ENCODE measurements at places on chromosomes 11 and 22.

- no peak for DNase-seq
Observed at GRCh38 chr11:100329352-100329751, 357.7 kb upstream of the ARHGAP42 start.

GRCh38 chr11:47923667-47924066 lies 56.7 kb upstream of the PTPRJ start:
- no peak for DNase-seq

- no peak for DNase-seq
Observed at GRCh38 chr11:46114961-46115360, 6.3 kb downstream of the PHF21A start.

- DNase-seq: no peak
Observed at GRCh38 chr11:57203359-57203758, 21.6 kb downstream of the LRRC55 start.

GRCh38 chr11:129375751-129376657 lies at the start of gene BARX2:
Gene BARX2 (plus strand): TSS chr11:129375848. CDS start chr11:129376036, 188 bp downstream.
- DNase-seq: peak; percentile 35

GRCh38 chr11:45149483-45150056 lies 3.1 kb downstream of the PRDM11 start:
- DNase-seq: no peak

DNA sequence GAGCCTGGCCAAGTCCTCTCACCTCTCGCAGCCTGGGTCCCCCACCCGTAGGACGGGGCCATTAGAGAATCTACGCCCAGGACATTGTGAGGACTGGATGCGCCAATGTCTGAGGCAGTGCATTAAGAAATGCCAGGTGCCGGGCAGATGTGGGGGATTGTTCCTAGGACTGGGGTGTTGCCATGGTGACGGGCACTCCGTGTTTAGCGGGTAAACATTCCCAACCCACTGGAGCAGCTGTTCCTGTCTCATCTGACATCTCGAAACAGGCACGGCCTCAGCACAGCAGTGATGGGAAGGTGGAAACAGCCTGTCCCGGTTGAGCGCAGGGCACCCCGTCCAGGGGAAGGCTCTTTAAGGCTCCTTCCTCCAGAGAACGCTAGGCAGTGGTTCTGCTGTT lies 99.6 kb upstream of the RTL6 start:
- DNase-seq: peak; percentile 79

DNA sequence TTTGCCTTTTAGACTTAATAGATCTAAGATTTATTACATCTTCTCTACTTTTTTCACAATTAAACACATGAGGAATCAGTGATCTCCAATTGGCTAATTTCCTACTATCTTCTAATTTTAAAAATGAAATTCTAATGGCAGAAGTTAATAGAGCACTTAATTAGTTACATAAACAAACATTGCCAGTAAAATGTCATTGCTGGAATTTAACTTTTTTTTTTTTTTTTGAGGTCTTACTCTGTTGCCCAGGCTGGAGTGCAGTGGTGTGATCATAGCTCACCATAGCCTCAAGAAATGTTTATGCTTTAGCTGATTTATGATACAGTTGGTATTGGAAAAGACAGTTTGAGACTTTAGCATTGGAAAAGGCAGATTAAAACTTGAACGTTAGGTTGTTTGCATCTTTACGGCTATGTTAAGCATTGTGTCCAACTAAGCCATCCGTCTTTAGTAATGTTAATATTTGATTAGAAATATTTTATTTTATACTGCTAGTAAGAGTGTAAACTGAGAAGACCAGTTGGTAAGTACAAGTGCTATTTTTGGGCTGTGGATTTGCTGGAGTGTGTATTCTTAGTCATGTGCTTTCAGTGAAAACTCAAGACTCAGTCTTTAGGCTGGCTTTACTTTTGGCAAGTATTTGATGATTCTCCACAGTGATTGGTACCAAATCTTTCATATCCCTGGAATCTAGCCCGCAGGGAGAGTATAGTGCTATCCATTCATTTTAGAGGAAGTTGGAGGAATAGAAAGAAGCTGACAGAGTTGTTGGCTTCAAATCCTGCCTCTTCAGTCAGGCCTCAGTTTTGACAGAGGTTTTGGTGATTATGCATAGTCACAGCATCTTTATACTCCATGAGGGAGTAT lies 4.5 kb downstream of the ANO5 start:
- DNase-seq: no peak

DNA sequence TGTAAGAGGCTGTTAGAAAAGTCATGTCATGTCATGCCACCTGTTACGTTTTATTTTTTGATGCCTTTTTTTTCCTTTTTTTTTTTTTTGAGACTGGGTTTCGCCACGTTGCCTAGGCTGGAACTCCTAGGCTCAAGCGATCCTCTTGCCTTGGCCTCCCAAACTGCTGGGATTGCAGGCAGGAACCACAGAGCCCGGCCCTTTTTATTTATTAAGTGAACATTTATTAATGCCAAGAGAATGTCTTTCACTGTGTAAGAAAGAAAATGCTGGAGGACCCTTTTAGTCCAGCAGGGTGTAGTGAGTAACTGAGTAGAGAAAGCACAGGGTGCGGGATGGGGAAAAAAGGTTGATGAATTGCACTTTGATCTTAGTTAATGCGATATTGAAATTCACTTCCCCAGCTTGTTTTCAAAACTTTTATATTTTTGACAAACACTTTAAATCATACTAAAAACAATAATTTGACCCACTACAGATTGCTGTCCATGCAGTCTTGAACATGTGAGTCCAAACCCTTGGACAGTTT lies 2.3 kb upstream of the XBP1 start:
- no peak for DNase-seq

GRCh38 chr22:46017166-46017565 lies 40.2 kb upstream of the WNT7B start:
- DNase-seq: no peak

DNA sequence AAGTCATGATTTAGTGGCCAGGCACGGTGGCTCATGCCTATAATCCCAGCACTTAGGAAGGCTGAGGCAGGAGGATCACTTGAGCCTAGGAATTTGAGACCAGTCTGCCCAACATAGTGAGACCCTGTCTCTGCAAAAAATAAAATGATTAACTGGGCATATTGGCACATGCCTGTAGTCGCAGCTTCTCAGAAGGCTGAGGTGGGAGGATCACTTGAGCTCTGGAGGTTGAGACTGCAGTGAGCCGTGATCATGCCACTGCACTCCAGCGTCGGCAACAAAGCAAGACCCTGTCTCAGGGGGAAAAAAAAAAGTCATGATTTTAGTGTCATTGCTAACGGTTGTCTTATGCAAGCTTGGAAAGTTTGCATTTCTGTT lies 11.9 kb downstream of the UBE2L3 start:
- no peak for DNase-seq

GRCh38 chr22:27461470-27461869 lies 340.1 kb downstream of the MN1 start:
- DNase-seq: no peak
